SK-N-SH treated with all-trans-retinoic acid at 6 μM for 48 hours (cell line): ENCODE measurements at places on chromosomes 2 and 18.

- ATAC-seq = no peak
These were observed 807.8 kb downstream of the TRIB2 start for GRCh38 chr2:13524492-13524891.

DNA sequence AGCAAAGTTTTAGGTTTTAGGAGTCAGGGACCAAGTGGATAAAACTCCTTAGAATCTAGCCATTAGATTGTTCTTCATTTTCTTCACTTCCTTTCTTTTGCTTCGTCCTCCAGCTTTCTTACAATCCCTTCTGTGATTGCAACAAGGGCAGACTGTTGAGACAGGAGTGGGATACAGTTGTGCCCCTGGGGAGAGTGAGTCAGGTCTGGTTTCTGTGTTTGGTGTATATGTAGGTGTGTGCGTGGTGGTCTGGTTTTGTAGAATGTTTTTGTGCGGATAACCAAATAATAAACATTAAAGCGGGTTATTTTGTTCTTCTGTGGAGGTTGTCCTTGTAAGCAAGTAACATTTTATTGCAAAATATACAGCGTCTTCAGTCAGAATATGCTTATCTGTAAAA lies 7.3 kb downstream of the INSIG2 start:
- no peak for ATAC-seq

DNA sequence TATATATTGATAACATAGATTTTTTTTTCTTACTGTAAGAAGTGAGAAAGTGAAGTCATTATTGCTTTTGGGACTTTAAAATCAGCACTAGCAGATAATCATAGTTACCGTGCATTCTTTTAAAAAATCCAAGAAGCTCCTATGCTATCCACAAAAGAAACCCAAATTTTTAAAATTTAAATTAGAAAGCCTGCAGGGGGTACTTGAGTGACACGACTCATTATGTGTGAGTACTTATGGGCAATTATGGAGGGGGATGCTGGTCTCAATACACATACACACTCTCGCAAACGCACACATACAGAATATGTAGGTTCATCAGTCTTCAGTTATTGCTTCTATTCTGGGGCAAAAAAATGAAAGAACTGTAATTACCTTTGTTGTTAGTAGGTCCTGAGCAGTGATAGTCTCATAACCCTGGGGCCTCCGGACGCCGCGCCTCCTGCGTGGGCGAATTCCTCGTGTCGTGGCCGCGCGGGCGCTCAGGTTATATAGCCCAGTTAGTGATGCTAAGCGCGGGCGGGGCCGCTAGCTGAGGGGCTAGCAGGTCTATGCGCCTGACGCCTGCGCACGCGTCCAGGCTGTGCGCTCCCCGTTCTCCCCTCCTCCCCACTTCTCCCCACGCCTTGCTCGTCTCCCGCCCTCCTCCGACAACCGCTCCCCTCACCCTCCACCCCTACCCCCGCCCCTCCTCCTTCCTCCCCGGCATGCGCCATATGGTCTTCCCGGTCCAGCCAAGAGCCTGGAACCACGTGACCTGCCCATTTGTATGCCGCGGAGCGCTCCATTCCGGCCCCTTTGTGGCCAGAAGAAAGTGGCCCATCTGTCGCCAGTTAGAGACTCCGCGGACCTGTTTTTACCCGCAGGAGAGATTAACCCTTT lies at the start of gene NEUROD1:
TSS of gene NEUROD1 (minus strand) at position 463 of the 882 bp plus-strand sequence. CDS start 1,657 bp downstream, outside the sequence.
- ATAC-seq = peak; percentile 85

DNA sequence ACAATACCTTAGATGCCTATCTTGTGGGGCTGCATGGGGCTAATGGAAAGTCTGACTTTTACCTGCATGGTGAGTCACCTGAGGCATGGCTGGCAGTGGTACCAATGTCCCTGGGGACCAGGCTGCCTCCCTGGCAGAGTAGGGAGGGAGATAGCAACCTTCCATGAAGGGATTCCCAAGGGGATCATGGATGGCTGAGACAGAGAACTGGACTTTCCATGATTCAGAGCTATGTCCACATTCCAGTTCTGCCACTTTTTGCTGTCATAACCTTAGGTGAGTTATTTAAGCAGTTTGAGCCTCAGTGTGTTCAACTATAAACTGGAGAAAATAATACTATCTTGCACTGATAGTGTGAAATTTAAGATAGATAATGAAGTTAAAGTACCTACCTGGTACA lies 178.6 kb downstream of the SETBP1 start:
- no peak for ATAC-seq

DNA sequence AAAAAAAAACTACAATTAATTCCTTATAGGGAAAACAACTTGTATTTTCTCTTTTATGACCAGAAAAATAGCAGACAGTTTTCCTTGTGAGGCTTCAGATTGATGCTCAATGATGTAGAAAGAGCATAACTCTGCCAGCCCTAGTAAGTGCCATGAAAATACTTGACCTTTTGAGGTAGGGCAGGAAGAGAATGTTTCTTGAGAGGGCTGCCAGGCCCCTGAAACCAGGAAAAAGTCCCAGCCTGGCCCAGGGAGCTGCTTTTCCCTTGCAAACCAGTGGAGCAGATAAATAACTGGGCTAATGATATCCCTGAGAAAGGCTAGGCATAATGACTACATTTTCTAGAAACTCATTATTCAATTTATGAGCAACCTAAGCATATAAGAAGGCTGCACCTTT lies 126.8 kb downstream of the SLC8A1 start:
- ATAC-seq = no peak

- ATAC-seq = no peak
These were observed 6.9 kb downstream of the CDH20 start for GRCh38 chr18:61340148-61340547.

GRCh38 chr2:220296174-220296573 lies 668.7 kb downstream of the SLC4A3 start:
- 0 out of 3 replicates have a peak, but pooled peaks have one; percentile 28 for ATAC-seq

GRCh38 chr18:53380063-53380639 lies 844.3 kb downstream of the MBD2 start:
- no peak for ATAC-seq

- ATAC-seq = no peak
These were observed 172.6 kb upstream of the BCL2L11 start for GRCh38 chr2:110948027-110948674.

DNA sequence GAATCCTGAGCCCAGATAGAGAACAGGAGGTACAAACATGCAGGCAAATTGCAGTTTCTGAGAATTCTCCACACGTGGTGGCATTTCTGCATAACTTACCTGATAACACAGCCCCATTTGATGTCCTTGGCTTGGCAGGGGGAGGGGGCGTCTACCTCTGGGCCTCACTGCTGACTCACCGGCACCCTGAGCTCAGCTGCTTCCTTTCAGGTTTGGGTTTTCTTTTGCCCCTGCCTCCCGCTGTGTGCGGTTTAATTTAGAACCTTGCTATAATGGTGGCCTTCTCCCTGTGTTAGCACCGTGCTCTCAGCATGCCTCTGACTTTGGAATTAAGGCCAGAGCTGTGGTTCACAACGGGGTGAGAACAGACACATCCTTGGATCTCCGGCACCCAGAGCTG lies 4.4 kb downstream of the CTIF start:
- ATAC-seq = no peak

DNA sequence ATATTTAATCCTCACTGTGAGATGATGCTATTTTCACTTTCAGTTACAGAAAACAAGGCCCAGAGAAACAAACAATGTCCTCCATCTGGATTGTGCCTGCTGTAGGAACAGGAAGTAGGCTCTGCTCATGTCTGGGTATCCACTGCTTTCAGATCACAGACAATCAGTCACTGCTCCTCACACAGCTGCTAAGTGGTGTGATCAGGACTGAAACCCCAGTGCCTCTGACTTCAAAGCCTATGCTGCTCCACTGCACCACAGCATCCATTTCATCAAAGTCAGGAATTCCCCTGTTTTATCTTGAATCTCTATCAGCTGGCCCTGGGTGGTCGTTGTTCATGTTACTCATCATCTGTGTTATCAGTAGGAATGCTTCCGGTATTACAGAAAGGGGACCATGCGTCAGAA lies 303.8 kb upstream of the TRIB2 start:
- no peak for ATAC-seq

DNA sequence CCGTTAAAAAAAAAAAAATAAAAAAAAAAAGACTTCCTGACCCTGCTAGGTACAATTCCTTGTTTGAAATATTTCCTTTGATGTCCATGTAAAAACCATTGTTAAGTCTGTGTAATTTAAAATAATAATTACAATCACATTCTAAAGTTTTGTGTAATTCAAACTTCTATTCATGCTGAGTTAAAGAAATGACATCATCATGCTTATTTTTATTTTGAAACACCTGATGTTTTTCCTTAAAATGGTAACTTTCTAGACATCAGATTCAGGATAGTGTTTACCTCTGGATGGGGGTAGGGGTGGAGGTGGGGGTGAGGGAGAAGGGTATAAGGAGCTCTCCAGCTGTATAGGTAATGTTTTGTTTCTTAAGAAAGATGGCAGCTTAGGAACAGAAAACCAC lies 92.8 kb downstream of the ADCYAP1 start:
- ATAC-seq = no peak

DNA sequence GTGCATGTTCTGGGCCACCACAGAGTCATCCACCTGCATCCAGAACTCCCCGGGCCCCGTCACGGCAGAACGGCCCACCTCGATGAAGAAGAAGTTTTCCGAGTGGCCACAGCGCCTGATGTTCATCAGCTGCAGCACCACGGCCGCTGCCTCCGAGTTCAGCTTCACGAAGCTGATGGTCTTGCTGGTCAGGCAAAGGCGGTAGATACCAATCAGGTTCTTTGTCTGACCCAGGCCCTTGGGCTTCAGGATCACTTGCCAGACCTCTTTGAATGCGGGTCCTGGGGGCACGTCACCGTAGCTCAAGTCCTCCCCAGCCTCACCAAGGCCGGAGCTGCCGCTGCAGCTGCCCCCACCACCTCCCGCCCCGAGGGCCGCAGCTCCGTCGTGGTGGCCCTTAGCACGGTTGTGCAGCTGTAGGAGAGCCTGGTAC lies 1.6 kb downstream of the IRS1 start:
- ATAC-seq = no peak

DNA sequence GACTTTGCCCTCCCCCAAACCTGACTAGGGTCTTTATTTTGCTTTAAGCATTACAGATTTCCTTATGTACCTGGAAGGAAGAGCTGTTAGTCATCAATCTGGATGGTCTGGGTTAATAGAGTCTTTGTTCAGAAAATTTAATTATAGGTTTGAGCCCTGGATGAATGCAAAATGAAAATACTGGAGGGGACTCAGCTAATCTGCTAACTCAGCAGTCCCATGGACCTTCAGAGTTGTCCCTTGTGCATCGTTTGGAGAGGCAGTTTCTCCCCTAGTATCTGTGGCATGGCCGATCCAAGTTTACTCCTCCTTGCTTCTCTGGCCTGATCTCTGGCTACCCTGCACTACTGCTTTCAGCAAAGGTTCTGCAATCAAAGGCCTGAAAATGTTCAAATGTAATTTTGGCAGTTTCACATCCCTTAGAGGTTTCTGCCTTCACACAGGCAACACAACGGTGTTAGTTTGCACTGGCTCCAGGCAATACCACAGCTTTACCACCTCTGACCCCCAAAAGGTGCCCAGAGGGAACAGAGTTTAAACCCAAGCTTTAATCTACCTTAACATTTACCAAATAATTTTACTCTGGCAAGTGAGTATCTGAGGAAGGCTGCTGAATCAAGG lies 134.3 kb downstream of the THADA start:
- ATAC-seq = peak; percentile 16; the same call in 2 of the 3 replicates

- no peak for ATAC-seq
These were observed 21.9 kb downstream of the FER1L5 start for GRCh38 chr2:96664366-96664925.

GRCh38 chr2:46329803-46330775 lies 32.9 kb downstream of the EPAS1 start:
- ATAC-seq = peak; percentile 32

- ATAC-seq = peak; percentile 70
These were observed 2.5 kb downstream of the IGFBP5 start for GRCh38 chr2:216692636-216693413.

DNA sequence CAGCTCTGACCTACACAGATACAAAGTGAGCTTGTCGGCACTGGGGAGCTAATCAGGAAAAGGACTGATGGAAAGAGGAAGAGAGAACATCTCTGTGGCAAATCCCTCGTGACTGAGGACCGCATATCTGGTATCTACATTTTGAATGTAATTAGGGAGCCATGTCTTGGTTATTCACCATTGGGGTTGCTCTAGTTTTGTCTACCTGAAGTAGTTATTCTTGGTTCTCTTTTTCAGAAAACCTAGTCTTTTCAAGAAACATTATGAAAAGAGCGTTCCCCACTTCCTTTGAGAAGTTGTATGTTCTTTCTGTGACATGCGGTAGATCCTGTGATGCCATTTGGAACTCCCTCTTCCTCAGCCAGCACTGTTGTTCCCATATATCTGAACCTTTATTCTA lies 104.4 kb downstream of the DOCK10 start:
- no peak for ATAC-seq
